ENCODE measurements at places on chromosomes 16 and 17.

DNA sequence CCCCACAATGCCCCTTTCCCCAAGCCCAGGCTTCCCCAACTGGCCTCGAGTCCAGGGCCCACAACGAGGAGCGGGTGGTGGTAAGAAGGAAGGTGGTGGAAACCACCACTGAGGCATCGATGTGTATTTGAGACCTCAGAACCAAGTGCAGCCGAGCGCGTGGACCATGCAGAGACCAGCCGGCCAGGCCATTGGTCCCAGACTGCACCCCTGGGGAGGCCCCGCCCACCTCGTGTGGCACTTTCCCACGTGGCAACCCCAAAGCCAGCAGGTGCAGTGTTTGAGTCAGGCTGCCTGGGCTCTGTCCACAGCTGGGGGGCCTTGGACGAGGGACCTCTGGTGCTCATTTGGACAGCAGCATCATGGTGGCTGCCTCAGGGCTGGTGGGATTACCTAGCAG is 28.1 kb upstream of the BAHCC1 start:
- DNase-seq: no peak

- DNase-seq: no peak
Measured at GRCh38 chr16:78211946-78212345, 112.5 kb downstream of the WWOX start.

- DNase-seq: no peak
Measured at GRCh38 chr16:9092282-9092977, 986 bp downstream of the HAPSTR1 start.

- no peak for DNase-seq
Measured at GRCh38 chr16:75230471-75231110, 11.8 kb downstream of the CTRB1 start.

DNA sequence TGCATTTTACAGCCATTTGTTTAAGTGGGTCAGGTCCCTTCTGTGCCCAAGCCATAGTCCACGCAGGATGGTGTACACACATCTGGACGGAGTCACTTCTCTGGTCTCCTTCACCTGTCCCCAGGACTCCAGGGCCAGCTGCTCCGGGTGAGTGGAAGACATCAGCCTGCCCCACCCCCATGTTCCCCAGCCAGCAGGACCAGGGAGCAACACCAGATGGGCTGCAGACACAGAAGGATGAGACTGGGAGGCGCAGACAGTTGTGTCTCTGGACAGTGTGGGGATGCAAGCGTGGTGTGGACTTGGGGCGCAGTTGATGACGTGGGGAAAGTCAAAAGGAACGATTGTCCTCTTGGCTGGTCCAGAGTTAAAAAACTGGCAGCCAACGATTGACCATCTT is 24.6 kb upstream of the WFDC1 start:
- DNase-seq: no peak

DNA sequence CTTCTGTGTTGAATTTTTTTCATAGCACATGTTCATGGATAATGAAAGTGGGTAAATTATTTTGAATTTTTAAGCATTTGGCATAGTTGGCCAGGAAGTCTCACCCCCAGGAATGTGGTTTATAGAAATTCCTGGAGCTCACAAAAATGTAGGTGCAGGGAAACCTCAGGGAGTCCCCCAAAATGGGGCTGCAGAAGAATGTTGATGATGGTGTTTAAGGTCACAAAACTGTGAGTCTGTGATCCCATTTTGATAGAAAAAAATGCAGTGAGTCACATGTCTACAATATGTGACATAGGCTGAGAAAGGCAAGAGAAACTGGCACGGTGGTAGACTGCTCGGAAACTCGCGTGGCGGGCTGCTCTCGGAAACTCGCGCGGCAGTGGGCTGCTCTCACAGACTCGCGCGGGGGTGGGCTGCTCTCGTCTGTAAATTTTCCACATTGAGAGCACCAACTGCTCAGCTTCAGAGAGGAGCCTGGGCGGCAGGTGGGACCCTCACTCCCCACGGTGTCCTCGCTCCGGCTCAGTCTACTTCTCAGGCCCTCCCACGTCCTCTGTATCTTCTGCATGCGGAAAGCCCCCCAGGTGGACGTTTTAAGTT is 18.7 kb upstream of the MC1R start:
- no peak for DNase-seq

DNA sequence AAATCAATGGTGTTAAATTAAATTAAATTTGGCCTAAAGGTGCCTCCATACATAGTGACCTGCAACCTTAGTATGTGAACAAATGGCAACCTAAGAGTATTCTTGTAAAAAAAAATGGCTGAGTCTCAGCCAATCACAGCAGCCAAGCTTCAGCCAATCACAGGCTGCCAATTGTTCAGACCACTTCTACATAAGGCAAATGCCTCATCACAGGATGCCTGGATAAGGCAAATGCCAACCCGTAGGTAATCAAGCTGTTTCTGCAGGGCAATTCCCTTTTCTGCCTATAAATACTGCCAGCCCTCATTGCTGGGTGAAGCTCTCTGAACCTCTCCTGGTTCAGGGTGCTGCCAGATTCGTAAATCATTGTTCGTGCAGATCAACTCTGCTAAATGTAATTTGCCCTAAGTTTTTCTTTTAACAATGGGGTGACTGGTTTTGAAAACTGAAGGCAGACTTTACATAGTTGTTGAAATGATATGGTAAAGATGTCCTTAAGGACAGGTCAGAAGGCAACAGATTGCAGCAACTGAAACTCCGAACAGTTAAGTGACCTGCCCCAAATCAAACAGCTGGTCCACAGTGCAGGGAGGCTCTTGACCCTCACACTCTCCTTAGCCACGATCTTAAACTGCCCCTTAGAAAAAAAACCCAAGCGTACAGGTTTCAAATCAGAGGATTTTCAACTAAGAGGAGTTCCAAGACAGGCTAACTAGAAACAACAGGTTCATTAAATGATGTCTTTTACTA is 50.3 kb downstream of the N4BP1 start:
- DNase-seq: no peak

Data from cortex of kidney (tissue), 1 donor.